ENCODE measurements at places on chromosomes 1 and 21.

- no peak for DNase-seq
Measured at GRCh38 chr1:45974541-45975269, 157.7 kb downstream of the PIK3R3 start.

DNA sequence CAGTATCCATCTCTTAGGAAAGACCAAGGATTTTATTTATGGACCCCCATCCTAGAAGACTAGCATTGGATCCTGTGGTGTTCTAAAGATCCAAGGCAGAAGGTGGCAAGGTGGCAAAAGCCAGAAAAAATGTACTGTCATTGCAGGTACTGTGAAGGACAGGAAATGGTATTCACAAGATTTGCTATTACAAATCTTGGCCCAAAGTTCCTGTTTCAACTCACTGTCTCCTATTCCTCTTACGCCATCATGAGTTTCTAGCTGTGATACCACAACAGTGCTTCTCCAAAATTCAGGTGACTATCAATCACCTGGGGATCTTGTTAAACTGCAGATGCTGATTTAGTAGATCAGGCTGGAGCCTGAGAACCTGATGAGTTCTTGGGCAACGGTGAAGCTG, 21.4 kb downstream of the ACP6 start:
- no peak for DNase-seq

GRCh38 chr1:160837558-160838205, 25.0 kb downstream of the CD244 start:
- peak; percentile 83 for DNase-seq

GRCh38 chr1:56267611-56268010, 311.8 kb downstream of the PLPP3 start:
- no peak for DNase-seq

DNA sequence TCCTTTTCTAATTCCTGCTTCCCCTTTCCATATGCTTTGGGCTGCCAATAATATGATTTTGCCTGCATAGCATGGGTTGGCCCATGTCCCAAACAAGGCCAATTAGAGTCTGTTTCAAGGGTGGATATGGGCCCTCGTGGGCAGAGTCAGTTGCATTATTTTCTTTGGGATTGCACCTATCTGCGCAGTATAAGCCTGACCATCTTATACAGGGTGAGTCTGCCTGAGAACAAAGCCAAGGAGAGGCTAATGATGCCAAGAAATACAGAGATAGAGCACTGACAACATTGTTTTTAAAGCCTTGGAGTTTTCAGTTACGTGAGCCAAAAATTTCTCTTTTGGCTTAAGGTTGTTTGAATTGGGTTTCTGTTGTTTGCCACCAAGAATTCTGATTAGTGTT, 18.6 kb downstream of the OVAAL start:
- no peak for DNase-seq

DNA sequence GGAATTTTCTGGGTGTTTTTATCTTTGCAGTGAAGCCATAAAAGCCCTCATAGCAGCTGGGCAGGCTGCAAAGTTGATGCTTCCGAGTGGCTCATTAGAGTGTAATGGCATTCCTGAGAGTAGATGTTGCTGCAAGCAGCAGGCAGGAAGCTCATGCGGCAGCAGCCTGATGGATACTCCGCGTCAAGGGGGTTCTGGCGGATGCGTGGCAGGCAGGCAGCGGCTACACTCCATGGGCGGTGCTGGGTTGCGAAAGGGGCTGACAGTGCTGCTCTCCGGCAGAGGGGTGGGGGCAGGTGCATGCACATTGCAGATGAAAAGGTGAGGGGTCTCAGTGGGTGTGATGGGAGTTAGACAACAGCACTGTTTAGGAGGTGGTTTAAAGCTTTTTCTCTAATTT, 93.2 kb upstream of the AJAP1 start:
- no peak for DNase-seq

DNA sequence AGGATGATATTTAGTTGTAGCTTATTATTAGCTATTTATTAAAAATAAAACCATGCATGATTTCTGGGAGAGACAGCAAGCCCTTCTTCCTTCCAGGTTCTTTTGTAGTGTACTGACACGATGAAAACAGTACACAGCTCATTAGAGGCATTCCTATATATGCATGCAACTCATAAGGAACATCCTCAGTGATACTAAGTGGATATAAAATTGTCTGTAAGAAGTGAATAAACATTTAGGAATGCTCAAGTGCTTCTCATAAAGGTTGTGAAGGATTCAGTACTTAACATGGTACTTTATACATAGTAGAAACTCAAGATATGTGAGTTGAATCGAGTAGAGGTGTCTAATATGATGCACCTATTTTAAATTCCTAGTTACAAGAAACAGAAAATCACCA, 287.7 kb downstream of the SDCCAG8 start:
- DNase-seq = no peak

DNA sequence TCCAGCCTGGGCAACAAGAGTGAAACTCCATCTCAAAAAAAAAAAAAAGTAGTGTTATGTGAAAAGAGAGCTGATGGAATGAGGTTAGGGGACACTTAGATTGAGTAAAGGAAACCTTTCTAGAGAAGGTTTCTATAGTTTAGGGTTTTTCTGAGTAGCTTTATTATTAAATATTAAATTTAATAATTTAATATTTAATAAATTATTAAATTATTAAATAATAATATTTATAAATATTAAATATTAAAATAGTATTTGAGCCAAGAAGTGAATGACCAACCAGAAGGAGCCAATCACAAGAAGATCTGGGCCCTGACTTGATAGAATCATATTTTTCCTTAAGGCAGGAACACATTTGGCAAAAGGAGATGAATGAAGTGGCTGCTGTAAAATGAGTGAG, 50.7 kb downstream of the ALG6 start:
- no peak for DNase-seq

DNA sequence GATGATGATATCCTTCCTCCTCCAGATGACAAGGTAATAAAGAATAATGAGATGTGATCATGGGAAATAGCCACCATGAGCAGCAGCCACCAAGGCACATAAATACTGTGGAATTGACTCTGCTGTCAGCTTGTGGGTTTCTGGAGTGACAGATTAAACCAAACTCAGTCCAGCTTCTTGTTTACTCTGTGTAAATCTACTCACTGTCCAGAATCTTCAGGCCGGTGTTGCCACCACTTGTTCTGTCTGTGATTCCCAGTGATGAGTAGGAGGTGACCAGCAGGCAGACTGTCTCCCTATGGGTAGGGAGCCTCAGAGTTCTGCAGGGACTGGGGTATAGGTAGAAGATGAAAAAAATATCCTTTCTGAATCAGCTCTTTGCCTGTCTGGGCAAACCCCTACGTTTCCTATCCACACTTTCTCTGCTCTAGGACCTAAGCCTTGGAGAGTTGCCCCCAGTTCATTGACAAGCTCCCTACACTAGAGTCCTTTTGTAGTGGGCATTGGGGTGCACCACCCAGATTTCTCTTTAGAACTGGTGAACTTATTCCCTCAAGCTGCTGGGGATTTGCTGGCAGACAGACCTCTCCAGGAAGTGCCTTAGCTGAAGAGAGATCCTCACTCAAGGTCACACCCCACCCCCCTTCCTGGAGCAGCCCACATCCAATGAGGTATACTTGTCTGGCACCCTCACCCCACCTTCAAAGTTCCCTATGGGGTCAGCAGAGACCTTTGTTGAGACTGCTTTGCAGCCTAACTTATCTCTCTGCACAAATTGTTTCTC, 47.6 kb downstream of the ATP1A1 start:
- no peak for DNase-seq

- DNase-seq = no peak
Measured at GRCh38 chr1:38781872-38782617, 77.5 kb downstream of the RRAGC start.

DNA sequence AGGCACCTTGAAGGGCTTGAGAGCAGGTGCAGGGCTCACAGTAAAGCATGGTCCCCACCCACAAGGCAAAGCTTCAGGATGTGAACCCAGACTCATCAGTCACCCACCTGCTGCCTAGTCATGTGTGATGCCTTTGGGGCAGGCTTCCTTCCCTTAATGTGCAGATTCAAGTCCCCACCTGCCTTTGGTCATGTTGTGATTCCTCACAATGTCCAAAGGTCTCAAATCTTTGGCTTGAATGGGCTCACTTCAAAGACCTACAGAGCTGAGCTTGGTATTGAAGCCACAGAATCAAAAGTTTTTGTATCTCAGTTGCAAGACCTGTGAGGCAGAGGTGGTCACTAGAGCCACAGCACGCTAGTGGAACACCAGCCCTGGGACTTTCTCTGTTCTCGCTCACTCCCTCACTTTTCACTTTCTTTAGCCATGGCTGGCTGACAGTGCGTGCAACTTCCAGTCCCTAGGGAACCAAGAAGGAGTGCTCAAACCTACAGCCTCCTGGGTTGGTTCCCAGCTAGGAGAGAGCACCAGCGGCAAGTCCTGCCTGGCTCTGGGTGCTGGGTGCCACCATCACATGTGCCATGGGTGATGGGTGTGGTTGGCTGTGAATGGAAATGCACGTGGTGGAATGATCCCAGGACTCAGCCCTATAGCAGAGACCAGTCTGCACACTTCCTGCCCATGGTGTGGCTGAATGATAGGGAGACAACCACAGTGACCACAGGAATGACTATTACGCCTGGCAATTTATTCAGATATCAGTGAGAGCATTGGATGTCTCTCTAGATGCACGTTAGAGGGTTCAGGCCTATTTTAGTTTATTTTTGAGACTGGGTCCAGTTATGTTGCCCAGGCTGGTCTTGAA, 26.4 kb upstream of the CLIC6 start:
- DNase-seq = no peak

DNA sequence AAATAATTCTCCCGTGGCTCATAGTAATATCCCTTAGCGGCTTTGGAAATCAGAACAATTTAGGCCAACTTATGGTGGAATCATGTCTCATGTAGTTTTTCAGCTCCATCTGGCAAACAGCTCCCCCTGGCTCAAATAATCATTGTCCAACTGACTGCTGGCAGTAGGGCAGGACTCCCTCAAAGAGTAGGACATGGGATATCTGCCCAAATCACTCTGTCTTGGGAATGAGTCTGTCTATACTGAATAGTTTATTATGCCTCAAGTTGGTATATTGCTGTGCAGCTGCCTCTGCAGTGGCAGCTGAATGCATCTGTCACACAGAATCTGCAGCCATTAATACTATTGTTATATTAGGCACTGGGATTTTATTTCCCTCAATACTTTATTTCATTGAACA, 255.7 kb downstream of the COL11A1 start:
- DNase-seq = no peak

DNA sequence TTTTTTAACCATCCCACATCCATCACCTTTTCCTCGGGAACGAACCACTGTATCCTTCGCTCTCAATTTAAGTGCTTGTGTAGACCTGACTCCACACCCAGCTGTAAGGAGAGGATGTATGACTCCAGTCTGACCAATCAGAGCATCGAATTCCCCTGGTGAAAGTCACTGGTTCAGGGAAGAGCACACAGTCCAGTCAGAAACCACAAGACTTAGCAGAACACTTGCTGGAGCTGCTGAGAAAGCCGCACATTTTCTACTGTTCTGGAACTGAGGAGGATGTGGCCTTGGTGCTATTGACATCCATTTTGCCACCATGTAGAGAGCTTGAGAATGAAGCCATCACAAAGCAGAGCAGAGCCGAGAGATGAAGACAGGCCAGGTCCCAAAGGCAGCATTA, 59.9 kb upstream of the CNN3 start:
- no peak for DNase-seq

Data from stimulated activated CD8-positive, alpha-beta memory T cell treated with anti-CD3 and anti-CD28 coated beads, Interleukin-4, amount 100 ng/mL, for 48 hours (primary cell).